ENCODE measurements at places on chromosomes 7 and 10. TPM values are rescaled to one million over a fixed set of nuclear protein-coding genes. Genes with fewer than 3 reads are reported as not detected.

DNA sequence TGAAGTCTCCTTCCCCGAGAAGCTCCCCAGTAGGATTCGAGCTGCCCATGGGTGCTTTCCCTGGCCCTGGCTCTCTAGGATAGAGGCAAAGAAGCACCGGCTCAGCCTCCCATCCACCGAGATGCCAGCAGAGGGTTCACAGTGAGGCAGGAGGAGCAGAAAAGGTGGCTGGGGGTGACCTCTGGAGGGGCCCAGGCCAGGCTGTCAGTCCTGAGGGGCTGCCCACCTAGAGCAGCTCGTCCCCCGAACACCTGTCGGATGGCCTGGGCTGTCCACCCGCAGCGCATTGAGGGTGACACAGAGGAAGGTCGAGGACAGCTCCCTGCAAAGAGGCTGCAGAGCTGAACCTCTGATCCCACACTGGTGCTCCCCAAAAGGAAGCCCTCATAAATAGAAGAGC lies 167.2 kb upstream of the PPP2R2D start:
- no peak for DNase-seq

DNA sequence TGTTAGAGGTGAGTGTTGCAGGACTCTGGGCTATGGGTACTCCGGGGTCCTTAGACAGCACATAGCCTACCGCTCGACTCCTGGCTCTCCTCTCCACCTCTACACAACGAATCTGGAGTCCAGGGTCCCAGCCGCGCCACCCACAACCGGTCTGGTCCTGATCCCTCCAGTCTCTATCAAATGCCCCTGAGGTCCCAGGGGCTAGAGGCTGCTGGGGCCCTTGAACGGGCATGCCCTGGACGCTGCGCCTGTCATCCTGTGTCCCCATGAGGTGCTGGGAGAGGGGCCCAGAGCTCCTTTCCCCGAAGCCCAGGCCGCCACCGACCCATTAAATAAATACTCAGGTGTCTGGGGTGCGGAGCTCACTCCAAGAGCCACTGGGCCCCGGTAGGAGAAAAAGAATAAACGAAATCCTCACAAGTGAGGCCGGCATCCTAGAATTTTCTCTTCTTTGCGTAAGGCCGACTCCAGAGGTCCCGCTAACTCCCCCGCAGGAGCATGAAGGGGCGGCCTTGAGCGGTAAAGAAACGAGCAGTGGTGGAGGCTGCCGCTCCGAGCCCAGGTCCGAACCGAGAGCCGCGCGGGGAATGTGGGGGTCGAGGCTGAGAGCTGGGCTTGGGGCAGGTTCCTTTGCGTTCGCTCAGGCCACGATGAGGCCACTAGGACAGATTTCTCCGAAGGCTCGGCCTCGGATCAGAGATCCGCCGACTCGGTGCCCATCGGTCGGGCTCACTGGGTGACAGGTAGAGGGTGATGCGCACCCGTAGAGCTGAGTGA lies 166.7 kb downstream of the NRF1 start:
- no peak for DNase-seq

DNA sequence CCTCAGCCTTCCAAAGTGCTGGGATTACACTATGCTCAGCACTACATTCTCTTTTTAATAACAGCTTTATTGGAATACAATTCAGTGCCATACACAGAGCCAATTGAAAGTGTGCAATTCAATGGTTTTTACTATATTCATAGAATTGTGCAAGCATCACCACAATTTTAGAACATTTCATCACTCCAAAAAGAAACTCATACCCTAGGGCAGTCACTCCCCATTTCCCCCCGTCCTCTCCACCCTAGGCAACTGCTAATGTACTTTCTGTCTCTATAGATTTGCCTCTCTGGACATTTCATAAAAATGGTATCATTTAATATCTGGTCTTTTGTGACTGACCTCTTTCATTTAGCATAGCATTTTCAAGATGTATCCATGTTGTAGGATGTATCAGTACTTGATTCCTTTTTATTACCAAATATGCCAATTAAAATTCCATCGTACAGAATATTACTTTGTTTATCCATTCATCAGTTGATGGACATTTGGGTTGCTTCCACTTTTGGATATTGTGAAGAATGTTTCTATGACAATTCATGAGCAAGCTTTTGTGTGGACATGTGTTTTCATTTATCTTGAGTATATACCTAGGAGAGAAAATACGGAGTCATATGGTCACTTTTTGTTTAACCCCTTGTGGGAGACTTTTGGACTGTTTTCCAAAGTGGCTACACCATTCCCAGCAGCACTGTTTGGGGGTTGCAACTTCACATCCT lies 6.3 kb upstream of the XPNPEP1 start:
- no peak for DNase-seq

GRCh38 chr10:50807851-50808776 lies 68.4 kb downstream of the ASAH2B start:
- peak; percentile 35 for DNase-seq

ARHGAP22 gene
- total RNA-seq = 18.9 TPM

GRCh38 chr10:92573091-92573797 lies 649 bp downstream of the IDE start:
- DNase-seq = peak; percentile 62

Measured in M059J (cell line).